ENCODE measurements at places on chromosomes 3 and 15. TPM values are rescaled to one million over a fixed set of nuclear protein-coding genes. Genes with fewer than 3 reads are reported as not detected.

IQCH gene
- total RNA-seq = 1.2 TPM

FBXL22 gene
- total RNA-seq = 0.63 TPM

DNA sequence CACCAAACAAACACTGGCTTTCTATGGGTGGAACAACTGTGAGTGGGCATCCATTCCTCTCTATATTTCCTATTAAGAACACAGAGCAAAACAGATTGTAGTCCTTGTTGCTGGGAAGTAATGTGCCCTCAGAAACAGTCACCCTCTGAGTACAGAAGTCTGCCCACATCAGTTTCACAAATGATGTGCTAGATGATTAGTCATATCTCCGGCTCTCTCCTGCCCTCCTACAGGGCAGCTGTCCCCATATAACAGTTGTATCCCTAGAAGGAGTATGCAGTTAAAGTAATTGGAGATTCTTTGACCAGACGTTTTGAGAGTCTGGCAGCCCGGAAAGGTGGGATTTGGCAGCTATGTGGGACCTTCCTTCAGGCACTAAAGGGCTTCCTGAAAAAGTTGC, 159.9 kb downstream of the APBA2 start:
- H3K27me3 ChIP-seq = no peaks in the 10 kb centered on the region
- peak; percentile 50 for DNase-seq

DNA sequence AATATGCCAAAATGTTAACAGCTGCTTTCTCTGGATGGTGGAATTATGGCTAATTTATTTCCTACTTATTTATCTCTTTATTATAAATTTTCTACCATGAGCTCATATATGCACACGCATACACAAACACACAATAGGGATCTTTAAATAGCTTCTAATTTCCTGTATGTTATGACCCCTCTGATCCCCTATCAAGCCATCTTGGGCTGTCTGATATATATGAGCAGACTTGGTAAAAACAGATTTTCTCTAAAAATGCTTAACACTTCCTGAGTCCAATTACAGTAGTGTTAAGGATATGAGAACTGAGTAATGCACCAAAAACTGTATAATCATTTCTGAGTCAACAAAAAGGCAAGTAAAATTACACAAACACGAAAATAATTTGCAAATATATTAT, 52.0 kb upstream of the LMOD3 start:
- no peaks in the 10 kb centered on the region for H3K27me3 ChIP-seq
- peaks cover 7% of the 10 kb centered on the region for H3K4me1 ChIP-seq
- DNase-seq = no peak
- H3K27ac ChIP-seq = no peak overlapping the region

DNA sequence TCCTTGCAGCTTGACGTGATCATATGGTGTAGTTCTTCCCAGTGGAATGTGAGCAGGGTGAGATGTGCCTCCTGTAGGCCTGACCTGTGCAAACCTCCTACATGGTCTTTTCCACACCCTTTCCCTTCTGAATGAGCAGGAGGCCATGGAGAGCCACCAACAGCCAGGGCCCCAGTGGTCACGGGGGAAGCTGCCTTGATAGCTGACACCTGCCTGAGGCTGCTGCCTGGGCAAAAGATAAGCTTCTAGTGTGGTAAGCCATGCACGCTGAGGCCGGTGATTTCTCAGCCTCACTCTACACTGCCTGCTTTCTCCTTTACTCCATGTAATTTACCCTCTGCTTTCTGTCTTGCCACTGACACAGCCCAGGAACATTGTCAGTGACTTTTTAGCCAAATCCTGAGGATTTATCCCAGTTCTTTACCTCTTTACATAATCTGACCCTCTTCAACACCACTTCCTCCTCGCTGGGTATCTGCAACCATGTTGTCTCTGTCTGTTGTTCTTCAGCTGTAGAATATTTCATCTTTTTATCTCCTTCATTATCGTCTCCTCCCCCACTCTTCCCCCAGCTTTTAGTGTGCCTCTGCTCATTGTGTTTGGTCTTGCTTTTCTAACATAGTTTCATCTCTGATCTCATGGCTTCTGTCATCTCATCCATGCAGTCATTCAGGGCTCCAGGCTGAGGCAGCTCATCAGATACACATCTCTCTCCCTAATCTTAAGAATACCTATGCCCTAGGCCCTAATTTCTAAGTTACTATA, 11.2 kb upstream of the KBTBD12 start:
- no peaks in the 10 kb centered on the region for H3K36me3 ChIP-seq
- H3K4me3 ChIP-seq = no peak overlapping the region
- peaks cover 9% of the 10 kb centered on the region for H3K27me3 ChIP-seq
- H3K27ac ChIP-seq = no peak overlapping the region
- DNase-seq = no peak

DNA sequence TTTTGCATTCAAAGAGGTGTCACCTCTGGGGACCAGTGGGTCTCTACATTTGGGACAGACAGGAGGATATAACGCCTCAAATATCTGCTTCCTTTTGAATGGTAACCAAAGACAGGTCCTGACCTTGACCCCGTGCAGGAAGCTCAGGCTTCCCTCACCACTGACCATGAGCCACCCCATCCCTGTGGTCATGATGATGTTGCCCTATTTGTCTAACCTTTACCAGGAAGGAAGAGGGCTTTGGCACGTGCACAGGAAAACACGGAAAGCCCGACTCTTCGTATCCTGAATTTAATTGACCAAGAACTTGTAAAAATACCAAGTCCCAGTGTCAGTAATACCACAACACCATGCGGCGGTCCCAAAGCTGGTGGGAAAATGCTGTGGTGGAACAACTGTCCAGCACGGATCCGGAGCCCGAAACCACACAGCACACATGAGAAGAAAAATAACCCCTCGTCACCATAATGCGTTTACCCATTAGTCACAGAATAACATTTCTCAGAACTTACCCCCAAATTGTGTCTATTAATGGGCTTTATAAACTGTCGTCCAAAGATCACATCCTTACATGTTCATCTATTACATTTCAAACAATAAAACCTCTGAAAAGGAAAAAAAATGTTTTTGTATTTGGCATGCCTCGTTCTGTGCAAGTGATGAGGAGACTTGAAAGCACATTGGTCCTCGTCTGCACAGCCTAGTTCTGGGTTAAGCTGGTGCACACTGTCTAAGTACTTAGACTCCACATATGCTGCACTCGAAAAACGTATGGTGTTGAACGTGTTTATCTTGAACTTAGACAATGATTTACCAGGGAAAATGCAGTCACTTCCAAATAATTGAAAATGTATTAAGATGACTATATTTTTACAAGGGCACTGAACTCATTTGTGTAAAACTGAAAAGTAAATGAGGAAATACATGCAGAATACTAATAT, 118.9 kb upstream of the IGF1R start:
- H3K36me3 ChIP-seq = no peaks in the 10 kb centered on the region
- no peak overlapping the region for H3K4me3 ChIP-seq
- peaks cover 8% of the 10 kb centered on the region for H3K27me3 ChIP-seq
- no peaks in the 10 kb centered on the region for H3K4me1 ChIP-seq
- DNase-seq = no peak
- H3K27ac ChIP-seq = no peak overlapping the region

- no peak overlapping the region for H3K4me3 ChIP-seq
- H3K4me1 ChIP-seq = no peaks in the 10 kb centered on the region
- peaks cover 6% of the 10 kb centered on the region for H3K27me3 ChIP-seq
Measured at GRCh38 chr3:156307704-156308103, 187.3 kb downstream of the KCNAB1 start.

DNA sequence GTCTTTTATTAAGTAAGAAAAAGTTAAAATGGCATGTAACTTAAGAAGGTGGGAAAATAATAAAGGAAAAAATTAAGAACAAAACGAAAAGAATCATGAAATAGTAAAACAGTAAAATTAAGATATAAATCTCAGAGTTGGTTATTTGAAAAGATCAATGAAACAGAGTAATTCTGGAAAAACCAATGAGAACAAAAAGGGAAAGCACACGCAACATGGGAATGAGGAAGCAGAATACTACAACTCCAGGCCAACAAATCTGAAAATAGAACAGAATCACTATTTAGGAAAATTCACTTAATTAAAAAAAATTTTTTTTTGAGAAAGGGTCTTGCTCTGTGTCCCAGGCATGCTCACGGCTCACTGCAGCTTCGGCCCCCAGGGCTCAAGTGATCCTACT, 30.7 kb downstream of the WHAMM start:
- H3K27me3 ChIP-seq = no peaks in the 10 kb centered on the region
- DNase-seq = no peak
- peaks cover 27% of the 10 kb centered on the region for H3K36me3 ChIP-seq
- peaks cover 8% of the 10 kb centered on the region for H3K4me1 ChIP-seq

DNA sequence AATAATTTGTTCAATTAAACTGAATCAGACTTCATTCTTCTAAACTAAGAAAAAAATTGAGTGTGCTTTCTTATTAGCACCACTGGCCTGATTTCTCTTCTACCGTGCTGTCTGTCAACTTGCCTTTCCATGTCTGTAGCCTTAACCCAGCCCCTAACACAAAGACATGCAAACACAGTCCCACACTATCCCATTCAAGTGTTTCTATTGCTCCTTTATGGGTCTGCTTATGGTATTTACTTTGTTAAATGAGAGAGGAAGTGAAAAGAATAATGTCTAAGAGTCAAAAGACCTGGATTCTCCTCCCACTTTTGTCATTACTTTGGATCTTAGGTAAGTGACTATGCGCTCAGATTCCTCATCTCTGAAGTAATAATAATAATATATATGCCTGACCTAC, 55.3 kb downstream of the GTF2E1 start:
- H3K4me3 ChIP-seq = no peak overlapping the region
- H3K36me3 ChIP-seq = no peaks in the 10 kb centered on the region
- H3K4me1 ChIP-seq = no peaks in the 10 kb centered on the region
- no peak for DNase-seq
- H3K27me3 ChIP-seq = no peaks in the 10 kb centered on the region

Measured in activated CD8-positive, alpha-beta T cell treated with anti-CD3 and anti-CD28 coated beads for 36 hours (primary cell).